ENCODE measurements at places on chromosomes 5 and 9.
A peak's percentile ranks its signal among the peaks of the same experiment; 100 is the strongest.

DNA sequence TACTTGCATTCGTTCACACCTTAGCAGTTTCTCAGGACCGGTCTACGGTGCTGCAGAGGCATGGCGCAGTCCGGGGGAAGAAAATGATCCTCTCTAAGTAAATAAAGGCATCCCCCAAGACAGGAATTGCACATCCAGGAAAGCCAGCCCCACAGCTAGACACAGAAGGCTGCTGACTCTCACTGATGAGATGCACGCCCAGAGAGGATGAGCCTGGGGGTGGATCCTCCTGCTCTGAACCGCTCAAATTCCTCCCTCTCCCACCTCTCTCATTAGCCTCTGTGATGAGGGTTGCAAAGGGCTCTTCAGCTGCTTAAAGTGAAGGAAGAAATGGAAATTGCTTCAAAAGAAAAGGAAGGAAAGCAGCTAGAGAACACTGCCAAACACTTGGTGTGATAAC lies 132.4 kb downstream of the TTLL11 start:
- no peak for DNase-seq

DNA sequence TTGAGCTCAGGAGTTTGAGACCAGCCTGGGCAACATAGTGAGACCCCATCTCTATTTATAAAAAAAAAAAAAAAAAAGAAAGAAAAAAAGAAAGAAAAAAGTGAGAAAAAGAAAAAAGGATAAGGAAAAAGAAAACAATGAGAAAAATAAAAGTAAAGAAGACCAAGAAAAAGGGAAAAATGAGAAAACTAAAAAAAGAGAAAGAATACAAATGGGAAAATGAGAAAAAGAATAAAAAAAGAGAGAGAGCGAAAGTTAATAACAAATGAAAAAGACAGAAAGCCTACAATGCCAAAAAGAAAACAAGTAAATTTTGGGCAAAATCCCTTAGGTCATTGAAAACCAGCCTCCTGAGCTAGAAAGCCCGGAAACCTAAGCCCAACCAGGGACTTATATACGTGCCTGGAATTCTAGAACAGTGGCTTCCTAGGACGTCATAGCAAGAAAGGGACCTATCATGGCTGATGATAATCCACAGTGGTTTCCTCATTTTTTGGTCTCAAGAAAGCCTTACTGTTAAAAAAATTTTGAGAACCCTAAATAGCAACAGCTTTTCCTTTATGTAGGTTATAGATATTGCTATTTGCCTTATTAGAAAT lies 131.7 kb upstream of the CLINT1 start:
- no peak for DNase-seq

GRCh38 chr9:22124263-22125011 lies 115.3 kb upstream of the CDKN2B start:
- DNase-seq, result no peak

- DNase-seq, result no peak
Measured at GRCh38 chr5:176836811-176837706, 26.7 kb downstream of the UNC5A start.

DNA sequence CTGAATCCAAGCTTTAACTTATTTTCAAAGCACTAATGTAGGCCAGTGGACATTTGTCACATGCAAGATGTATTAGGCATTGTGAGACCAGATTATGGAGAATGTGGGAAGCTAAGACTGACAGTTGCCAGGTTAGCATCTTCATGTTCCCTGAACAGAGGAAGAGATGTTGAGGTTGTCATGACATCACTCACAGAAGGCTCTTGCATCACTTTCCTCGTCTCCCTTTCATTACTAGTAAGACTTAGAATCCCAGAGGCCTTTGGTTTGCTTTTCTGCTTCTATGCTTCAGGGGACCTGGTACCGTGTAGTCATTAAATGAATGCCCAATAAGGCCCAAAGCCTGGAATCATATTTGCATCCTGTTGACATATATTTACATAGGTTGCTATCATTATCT lies 76.4 kb upstream of the RPS23 start:
- no peak for DNase-seq

GRCh38 chr9:70466976-70467561 lies 52.6 kb upstream of the KLF9 start:
- no peak for DNase-seq

DNA sequence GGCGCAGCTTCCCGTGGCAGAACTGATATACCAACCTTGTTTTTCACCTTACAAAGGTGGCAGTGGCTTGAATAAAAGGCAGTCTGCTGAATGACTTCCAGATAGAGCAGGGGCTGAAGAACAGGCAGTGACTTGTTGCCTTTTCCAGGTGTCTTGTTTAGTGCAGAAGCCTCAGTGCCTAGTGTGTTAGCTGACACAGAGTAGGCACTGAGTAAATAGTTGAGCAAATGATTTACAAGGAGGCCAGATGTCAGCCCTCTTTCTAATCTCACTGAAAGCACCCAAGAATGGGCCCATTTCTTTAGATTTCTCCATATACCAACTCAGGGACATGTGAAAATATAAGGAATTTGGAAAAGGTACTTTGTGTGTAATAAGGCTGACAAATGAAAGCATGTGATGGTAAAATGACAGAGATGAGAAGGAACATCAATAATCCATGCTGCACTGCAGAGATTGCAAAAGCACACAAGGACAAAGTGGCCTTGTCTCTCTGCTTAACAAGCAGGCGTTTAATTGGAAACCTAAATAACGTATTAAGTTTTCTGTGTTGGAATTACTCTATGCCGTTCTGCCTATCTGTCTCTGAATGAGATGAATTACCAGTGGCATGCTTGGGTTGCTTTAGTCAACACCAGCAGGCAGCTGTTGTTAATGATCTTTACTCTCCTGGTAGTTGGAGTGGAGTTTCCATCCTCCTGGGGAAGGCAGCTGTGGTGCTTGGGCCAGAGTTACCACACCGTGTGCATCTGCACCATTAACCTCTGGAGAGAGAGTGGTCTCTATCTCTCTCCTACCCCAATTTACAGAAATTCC lies 360.1 kb upstream of the C9orf72 start:
- DNase-seq, result no peak

DNA sequence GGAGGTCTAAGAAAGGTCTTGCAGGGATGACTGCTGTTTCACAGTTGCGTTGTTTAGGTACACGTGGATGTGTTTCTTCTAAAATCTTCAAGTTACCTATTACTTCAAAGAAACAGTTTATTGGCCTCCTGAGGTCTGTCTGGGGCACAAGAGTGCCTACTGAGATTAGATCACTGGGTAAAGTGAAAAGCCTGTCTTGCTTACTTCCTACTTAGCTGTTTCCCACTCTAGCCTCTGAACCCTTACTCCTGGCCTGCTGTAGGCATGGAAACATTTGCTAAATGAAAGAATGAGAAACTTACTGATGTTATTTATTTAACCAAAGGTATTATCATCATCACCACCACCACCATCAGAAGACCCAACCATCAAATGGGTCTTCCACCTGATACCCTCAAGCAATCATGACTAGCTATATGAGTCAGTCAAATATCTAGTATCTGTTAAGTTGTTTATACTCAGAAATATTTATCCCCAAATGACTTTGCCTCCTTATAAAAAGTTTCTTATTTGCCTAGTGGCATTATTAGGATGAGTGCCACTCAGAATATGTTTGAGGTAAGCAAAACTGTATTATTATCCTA lies 92.5 kb downstream of the ELAVL2 start:
- DNase-seq, result no peak

- DNase-seq, result peak; percentile 42
Measured at GRCh38 chr5:74579215-74579614, 61.3 kb downstream of the ENC1 start.

DNA sequence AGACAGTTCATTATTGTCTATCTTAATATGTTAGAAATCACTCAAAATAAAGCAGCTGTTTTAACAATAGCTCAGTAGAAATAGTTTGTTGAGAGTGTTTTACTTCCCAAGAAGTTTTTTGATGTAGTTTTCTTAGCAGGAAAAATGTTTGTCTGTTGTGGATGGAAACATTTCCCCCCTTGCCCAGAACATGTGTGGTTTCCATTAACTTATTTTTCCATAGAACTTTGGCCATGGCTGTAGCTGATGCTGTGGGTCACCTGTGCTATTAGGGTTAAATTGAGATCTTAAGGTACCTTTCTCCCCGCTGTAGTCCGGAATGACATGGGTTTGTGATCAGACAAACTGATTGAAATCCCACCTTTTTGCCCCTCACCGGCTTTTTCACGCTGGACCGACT lies 294.9 kb downstream of the FANCC start:
- no peak for DNase-seq

DNA sequence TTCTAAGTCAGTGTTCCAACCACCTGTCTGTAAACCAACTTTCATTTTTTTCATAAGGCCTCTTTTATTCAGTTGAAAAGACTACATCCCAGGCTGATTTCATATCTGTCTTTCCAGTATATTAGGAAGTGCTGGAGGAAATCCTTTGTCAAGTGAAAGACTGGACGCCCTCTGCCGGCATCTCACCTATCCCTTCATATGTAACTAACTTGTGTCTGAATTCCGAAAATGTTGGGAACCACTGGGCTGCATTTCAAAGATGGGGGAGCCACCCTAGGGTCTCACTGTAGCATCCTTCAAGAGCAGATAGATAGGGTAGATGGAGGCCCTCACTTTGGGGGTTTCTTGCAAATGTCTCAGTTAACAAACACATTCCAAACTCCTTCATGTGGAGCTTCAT lies 569.8 kb downstream of the CTNND2 start:
- DNase-seq, result no peak

GRCh38 chr9:114288193-114289091 lies 34.5 kb upstream of the ORM1 start:
- peak; percentile 34 for DNase-seq

DNA sequence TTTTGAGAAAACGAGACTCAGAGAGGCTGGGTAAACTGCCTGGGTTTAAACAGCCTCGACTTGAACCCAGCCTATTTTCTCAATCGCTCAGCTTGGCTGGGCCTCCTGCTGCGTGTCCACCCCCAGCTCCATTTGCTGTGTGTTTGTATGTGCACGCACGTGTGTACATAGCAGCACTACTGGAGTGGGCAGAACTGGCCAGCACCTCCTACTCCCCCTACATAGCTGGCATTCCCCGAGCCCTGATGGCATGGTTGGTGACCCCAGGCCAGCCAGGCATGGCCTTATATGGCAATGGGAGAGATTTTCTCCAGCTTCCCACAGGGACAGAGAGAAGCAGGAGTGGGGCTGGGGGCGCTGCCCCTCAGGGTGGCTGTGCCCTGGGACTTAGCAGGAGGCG lies 4.1 kb downstream of the AIF1L start:
- DNase-seq, result no peak

DNA sequence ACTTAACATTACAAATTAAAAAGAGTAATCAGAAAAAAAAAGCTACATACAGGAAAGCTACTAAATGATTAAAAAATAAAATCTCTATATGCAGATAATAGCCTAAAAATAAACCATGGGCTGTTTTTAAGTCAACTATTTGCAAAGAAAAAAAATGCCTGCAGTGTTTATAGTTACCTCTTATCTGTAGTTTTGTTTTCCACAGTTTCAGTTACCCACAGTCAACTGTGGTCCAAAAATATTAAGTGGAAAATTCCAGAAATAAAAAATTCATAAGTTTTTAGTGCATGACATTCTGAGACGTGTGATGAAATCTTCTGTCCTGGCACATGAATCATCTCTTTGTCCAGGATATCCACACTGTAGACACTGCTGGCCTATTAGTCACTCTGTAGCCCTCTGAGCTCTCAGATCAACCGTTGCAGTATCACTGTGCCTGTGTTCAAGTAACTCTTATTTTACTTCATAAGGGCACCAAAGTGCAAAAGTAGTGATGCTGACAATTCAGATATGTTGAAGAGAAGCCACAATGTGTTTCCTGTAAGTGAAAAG lies 59.2 kb downstream of the PRELID2 start:
- no peak for DNase-seq

- DNase-seq, result peak; percentile 60
Measured at GRCh38 chr5:138438724-138439476, at the start of gene REEP2. Gene REEP2 (plus strand): TSS chr5:138439057. CDS start chr5:138439209, 152 bp downstream.

- DNase-seq, result no peak
Measured at GRCh38 chr5:10233505-10233904, 16.2 kb downstream of the ATPSCKMT start.

DNA sequence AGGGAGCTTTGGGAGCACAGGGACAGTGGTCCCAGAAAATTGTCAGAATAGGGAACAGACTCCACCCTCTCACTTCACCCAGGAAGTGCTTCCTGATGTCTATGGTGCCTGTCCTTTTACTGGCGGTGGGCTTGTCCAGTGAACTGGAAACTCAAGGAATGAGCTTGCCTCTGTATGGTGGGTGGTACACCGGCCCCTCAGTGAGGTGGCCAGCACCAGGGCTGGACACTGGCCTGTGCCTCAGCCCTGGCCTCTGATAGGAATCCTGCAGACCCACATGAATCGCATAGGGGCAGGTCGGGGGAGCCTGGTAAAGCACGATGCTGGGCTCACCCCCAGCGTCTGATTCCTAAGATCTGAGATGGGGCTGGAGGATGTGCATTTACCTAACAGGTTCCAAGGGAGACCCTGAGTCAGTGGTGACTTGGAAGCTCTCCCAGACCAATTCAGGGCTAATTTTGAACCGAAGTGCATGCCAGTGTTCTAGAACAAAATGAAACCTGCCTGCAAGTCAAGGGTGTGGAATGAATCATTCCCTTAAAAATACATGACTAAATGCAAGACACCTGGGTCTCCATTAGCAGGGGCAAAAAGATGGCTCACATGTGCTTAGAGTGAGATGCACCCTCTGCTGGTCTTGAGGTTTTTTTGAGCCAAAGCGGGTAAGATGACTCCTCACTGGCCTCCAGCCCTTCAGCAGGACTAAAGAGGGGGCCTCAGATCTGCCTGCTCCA lies 178.3 kb downstream of the HSPA4 start:
- no peak for DNase-seq

DNA sequence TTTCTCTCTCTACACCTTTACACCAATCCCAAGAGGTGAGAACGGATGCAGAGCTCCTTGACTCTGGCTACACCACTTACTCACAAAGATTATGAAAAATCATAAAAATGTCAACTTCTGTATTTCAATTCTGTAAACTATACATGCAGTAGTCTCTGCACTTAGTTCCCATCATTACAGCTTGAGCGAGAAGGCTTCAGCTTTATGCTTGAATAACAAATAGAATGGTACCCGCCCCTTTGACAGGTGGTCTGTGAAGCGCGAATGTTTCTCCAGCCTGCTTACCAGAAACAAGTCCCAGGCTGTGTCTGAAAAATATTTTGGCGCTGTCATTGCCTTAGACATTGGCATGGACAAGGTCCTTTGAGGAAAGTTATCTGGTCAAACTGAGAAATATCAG lies 562.4 kb upstream of the CLINT1 start:
- DNase-seq, result no peak

- no peak for DNase-seq
Measured at GRCh38 chr5:124453221-124454051, 293.0 kb downstream of the ZNF608 start.

GRCh38 chr9:32045513-32045912 lies 338.9 kb upstream of the ACO1 start:
- no peak for DNase-seq

Measured in left hindlimb (tissue), 1 donor.